ENCODE measurements at places on chromosomes 4 and X.

DNA sequence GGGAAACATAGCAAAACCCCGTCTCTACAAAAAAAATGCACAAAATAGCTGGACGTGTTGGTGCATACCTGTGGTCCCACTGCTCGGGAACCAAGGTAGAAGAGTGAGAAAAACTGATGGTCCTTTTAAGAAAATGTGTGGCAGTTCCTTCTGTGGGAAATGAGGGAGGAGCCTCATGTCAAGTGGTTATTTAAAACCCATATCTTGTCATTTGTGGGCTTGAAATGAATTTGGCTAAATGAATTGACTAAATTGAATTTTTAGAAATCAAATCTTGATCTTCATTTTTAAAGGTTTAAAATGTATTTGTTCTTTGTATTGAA is 16.2 kb upstream of the LAMP2 start:
- no peak for DNase-seq

- DNase-seq, result no peak
Measured at GRCh38 chr4:126582737-126583136, 1050.0 kb upstream of the INTU start.

GRCh38 chr4:7581477-7581876 is 146.7 kb upstream of the PSAPL1 start:
- DNase-seq, result no peak

- DNase-seq, result no peak
Measured at GRCh38 chrX:150352581-150352980, 10.5 kb upstream of the MAMLD1 start.

DNA sequence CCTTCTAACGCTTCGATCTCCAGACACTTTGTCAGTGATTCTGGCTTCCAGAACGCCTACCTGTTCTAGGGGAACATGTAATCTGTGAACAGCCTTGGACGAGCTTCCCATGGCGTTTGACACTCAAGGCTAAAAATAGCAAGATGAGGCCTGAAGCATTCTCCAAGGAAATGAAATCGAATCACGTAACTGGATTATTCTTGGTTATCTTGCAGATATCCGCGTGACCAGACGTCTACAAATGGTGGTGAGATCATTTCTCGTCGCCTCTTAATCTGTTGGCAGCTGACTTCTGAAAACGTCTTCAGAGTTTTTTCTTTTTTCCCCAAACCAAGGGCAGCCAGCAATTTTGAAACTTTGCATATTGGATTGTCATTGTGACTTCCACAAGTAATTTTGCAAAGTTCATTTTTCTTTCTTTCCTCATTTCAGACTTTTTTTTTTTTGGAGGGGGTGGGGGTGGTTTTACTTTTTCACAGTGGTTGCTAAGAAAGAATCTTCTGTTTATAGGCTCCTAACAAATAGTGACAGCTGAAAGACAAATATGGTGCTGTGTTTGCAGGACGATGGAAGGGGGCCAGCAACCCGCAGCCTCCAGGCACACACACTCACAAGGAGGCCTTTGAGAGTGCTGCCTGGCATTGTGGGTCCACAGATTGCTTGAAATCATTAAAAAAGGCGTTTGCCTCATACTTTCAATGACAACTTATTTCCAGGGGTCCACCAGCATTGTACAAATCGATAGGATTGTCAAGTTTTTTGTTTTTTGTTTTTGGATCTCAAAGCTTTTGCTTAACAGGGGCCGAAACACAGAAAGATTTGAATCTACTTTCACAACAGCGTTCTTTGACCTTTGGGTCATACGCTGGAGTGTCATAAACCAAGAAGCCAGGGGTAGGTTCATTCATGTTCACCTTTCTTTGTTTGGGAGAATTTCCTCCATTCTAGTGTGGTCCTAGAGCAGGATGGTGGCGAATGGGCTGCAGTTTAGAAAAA is 32.4 kb upstream of the PDLIM3 start:
- no peak for DNase-seq

- DNase-seq, result peak; percentile 24
Measured at GRCh38 chr4:52588097-52588496, 71.0 kb downstream of the USP46 start.

GRCh38 chr4:42412251-42412650 is 15.0 kb downstream of the SHISA3 start:
- DNase-seq, result no peak

DNA sequence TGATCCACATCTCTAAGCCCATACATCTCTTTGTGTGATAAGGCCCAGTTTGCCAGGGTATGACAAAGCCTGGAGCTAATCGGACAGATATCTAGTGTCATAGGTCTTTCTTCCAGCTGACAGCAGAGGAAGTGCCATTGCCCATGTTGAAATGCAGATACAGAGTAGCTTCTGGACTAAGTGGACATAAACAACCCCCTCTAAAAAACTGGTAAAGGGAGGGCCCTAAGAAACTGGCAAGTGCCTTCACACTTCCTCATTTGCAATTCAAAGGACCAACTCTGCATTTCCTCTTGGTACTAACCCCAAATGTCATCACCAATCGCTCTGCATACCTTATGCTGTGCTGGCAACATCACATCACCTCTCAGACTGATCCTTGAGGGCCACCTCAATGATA is 20.8 kb downstream of the ARHGEF6 start:
- DNase-seq, result no peak

DNA sequence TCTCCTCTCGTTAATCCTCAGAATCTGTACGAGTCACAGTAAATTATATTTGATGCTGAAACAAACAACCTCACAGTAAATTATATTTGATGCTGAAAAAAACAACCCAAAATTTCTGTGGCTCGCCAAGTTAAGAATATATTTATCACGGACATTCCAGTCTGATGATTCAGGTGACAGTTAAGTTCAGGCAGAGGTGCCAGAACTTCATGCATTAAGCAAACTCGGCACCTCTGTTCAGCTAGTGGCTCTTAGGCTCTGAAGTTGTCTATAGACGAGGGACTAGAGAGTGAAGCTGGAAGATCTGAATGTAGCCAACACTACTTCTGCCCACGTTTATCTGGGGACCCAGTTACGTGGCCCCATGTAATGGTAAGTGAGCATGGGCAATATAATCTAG is 132.2 kb upstream of the AGA start:
- DNase-seq, result no peak

DNA sequence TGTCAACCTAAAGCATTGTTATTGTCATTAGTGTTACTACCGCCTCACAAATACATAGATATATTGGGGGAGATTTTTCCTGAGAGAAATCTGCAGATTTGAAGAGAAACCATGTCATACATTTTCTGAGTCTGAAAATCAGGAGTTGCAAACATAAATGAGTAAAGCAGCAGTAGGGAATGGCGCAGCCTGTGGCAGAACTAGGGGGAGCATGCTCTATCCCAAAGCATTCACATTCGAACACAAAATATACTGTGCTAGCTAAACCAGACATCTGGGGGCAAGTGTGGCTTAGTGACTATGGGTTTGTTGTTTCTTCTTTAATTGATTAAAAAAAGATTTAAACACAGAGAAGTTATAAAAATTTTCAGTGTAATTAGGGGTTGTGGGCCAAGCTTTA is 83.2 kb downstream of the CPE start:
- no peak for DNase-seq

- DNase-seq, result no peak
Measured at GRCh38 chr4:65139998-65140397, 530.3 kb downstream of the EPHA5 start.

DNA sequence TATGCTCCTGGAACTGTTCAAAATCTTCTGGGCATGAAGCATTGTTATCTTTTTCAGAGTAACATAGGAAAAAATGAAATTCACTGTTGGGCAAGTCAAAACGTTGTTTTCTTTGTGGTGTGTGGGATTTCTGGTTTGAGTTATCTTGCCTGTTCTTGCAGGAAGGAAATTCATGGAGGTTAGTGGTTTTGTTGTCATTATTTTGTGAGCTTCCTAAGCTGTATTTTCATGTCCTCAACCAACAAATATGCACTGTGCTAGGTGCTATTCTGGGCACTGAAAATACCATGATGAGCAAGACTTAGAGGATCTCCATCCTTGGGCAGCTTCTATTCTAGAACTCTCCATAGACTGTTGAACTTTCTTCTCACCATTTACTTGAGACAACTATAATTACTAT is 16.9 kb downstream of the SPINK2 start:
- DNase-seq, result no peak

GRCh38 chr4:161817914-161818313 is 345.9 kb downstream of the FSTL5 start:
- DNase-seq, result no peak

DNA sequence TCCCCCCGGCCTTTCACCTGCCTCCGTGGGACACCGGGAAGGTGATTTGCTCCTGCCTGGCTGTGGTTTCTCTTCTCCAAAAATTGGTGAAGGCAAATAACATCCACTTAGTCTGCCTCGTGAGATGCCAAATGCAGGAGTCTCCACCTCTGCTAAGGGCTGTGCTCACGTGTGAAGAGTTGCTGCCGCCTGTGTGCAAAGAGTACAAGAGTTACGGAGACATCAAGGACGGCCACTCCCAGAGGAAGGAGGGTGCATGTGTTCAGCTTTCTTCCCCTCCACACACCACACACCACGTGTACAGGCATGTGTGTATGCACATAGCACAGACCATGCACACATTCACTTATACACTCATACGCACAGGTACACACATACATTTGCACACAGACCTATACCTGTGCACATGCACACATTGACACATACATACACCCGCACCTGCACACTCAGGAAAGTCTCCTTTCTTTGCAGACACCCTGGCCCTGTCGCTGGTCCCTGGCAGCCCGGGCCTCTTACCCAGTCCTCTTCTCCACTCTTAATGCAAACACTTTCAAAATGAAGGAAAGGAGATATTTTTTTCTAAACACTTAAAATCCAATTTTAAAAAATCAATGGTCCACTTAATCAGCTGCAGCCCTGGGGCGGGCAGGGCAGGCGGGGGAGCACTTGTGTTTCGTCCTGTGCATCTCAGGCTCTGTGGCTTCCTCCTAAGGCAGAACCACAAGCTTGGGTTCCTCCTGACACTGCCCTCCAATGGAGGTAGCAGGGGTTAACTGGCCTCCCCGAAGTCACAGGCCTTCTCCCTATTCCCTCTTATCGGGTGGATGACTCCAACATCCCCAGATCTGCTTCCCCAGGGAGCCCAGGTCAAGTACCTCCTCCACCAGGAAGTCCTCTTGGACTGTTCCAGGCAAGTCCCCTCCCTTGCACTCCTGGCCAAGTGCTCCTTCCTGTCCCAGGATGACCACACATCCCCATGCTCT is 103.0 kb downstream of the CPZ start:
- no peak for DNase-seq

DNA sequence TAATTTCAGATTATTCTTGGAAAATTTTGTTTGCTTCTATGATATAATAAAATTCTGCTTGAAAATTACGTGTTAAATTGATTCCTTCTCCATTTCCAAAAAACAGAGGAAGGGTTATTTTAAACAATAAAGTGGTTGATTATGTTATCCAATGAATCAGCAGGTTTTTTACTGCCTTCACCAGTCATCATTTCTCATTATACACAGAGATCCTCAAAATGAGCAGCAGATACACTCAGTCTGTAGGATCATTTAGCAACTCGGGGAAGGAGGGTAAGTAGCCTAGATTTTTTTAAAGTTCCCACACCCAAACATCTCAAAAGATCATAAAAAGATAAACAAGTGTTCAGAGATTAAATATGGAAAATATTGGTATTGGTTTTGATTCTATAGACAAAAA is 6.8 kb upstream of the TMEM144 start:
- DNase-seq, result no peak

GRCh38 chr4:124224256-124224655 is 488.3 kb downstream of the ANKRD50 start:
- DNase-seq, result no peak

GRCh38 chrX:11739776-11740175 is 18.3 kb upstream of the MSL3 start:
- DNase-seq, result no peak

GRCh38 chr4:108433832-108434231 is 186.5 kb upstream of the RPL34 start:
- DNase-seq, result no peak

DNA sequence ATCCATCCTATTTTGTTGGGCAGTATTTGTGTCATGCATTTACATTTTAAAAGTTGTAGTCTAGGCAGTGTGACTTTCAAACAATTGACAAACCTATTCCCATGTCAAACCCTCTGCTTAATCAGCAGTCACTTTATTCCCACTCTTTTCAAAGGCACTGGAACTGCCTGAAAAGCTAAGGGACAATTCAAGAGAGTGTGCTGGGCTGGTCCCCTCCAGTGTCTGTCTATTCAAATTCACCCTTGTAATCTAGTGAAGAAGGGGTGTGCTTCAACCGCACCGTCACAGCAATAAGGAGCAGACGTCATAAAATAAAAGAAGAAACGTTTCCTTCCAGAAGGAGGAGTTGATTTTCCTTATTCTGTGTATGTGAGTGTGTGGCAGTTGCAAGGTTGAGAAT is 197.0 kb upstream of the MAD2L1 start:
- no peak for DNase-seq

GRCh38 chrX:153522259-153522658 is 4.8 kb downstream of the ATP2B3 start:
- no peak for DNase-seq

- DNase-seq, result no peak
Measured at GRCh38 chr4:79235095-79235494, 90.8 kb downstream of the NAA11 start.

DNA sequence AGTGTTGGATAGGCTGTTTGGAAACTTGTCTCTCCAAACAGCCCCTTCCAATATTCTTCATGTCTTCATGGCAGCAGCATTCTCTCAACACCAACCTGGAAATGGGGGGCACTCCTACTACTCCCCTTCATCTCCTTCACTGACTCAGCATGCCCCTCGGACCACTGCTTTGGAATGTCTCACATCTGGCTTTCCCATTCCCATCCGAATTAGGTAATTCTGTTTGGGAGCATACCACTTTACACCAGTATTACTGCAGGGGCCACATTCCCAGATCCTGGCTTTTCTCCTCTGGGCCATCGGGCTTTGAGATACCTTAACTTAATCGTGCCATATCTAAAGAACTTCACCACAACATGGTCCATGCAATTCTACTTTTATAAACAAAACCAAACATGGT is 100.8 kb downstream of the MAML3 start:
- no peak for DNase-seq

GRCh38 chr4:15238720-15239119 is 189.1 kb upstream of the C1QTNF7 start:
- peak; percentile 37 for DNase-seq

- DNase-seq, result no peak
Measured at GRCh38 chr4:119638359-119638758, 9.8 kb upstream of the PDE5A start.

DNA sequence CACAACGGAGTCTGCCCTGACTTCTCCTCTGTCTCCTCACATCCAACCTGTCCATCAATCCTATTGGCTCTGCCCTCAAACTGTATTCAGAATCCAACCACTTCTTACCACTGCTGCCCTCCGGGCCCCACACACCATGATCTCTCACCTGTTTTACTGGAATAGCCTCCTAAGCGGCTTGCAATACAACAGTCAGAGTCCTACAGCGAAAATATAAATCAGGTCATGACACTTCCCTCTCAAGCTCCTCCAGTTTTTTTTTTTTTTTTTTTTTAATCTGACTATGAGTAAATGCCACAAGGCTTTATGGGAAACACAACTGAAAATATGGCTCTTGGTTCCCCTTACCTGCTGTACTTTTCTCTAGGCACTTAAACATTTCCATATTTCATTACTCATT is 42.8 kb downstream of the SHISA3 start:
- no peak for DNase-seq

GRCh38 chrX:102154900-102155805 is 624 bp downstream of the BEX5 start:
- DNase-seq, result peak; percentile 1

- DNase-seq, result no peak
Measured at GRCh38 chrX:110669572-110669971, 126.0 kb downstream of the CHRDL1 start.

Measured in CD4-positive, alpha-beta T cell treated with Interferon alpha-2 for 1 hour (primary cell).